ENCODE measurements at places on chromosomes 11 and 22. TPM values are rescaled to one million over a fixed set of nuclear protein-coding genes. Genes with fewer than 3 reads are reported as not detected.

- H3K4me1 ChIP-seq: no peaks in the 10 kb centered on the region
- peak within 1 kb of the TSS; percentile 47 for H3K27ac ChIP-seq
- peak within 1 kb of the TSS; percentile 48 for H3K4me3 ChIP-seq
- H3K36me3 ChIP-seq: no peaks in the 10 kb centered on the region
Observed at GRCh38 chr22:39456522-39457197, at the start of gene MGAT3. Gene MGAT3 (plus strand): TSS chr22:39457012. CDS start chr22:39487348, 30,336 bp downstream.

- H3K36me3 ChIP-seq: no peaks in the 10 kb centered on the region
- no peak overlapping the region for H3K27ac ChIP-seq
- H3K4me3 ChIP-seq: no peak overlapping the region
- H3K27me3 ChIP-seq: no peaks in the 10 kb centered on the region
Observed at GRCh38 chr11:98587884-98588283, 432.9 kb upstream of the CNTN5 start.

DNA sequence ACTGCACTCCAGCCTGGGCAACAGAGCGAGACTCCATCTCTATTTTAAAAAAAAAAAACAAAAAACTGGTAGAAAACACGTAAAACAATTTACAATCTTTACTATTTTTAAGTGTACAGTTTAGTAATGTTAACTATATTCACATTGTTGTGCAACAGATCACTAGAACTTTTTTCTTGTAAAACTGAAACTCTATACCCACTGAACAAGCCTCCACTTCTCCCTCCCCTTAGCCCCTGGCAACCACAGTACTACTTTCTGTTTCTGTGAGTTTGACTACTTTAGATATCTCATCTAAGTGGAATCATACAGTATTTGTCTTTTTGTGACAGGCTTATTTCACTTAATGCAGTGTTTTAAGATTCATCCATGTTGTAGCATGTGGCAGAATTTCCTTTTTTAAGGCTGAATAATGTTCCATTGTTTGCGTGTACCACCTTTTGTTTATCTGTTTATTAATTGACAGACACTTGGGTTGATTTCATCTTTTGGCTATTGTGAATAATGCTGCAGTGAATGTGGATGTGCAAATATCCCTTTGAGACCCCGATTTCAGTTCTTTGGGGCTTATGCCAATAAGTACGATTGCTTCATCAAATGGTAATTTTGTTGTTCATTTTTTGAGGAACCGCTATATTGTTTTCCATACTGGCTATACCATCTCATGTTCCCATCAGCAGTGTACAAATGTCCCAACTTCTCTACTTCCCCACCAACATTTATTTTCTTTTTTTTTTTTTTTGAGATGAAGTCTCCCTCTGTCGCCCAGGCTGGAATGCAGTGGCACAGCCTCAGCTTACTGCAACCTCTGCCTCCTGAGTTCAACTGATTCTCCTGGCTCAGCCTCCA lies 11.0 kb downstream of the DDB2 start:
- no peak for DNase-seq
- H3K27me3 ChIP-seq: no peaks in the 10 kb centered on the region
- H3K4me3 ChIP-seq: no peak overlapping the region
- H3K4me1 ChIP-seq: no peaks in the 10 kb centered on the region
- H3K27ac ChIP-seq: no peak overlapping the region

- H3K36me3 ChIP-seq: no peaks in the 10 kb centered on the region
- H3K4me3 ChIP-seq: no peak overlapping the region
- no peaks in the 10 kb centered on the region for H3K4me1 ChIP-seq
- no peaks in the 10 kb centered on the region for H3K27me3 ChIP-seq
- H3K27ac ChIP-seq: no peak overlapping the region
Observed at GRCh38 chr11:29153078-29153477, 863.8 kb downstream of the KCNA4 start.

DNA sequence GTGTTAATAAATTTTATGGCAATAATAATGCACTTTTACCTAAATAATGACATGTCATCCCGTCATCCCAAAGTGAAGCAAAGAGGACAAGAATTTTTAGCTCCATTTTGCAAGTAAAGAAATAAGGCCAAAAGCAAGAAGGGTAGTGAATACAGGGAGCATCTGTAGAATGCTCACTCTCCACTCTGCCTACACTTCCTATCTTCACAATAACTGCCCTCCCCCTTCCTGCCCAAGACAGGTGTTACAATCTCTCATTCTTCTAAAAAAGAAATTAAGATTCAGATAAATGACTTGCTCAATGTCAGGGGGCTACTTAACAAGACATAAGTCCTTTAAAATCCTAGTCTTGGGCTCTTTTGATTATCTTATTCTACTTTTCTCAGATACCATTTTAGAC lies 8.9 kb downstream of the RDX start:
- DNase-seq: no peak
- no peaks in the 10 kb centered on the region for H3K36me3 ChIP-seq
- no peak overlapping the region for H3K27ac ChIP-seq
- peaks cover 23% of the 10 kb centered on the region for H3K4me1 ChIP-seq
- no peaks in the 10 kb centered on the region for H3K27me3 ChIP-seq

DNA sequence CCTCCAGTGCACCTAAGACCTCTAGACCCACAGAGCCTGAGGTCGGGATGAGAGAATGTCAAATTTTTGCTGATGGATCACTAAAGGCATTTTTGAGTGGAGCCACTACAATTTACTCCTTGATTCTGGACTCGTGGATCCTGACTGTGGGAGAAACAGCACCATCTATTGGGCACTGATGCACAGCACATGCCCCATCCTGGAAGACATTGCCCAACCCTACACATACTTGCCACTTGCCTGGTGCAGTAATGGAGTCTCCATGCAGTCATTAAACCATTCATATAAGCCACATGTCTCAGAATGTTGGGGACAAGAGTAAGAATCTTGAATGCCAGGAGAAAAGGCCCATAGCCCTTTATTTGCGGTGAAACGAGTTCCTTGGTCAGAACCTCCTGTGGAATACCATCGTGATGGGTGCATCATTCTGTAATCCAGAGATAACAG lies 103.9 kb downstream of the GGTLC2 start:
- no peaks in the 10 kb centered on the region for H3K4me1 ChIP-seq
- H3K27ac ChIP-seq: no peak overlapping the region
- no peak overlapping the region for H3K4me3 ChIP-seq
- no peaks in the 10 kb centered on the region for H3K36me3 ChIP-seq
- no peaks in the 10 kb centered on the region for H3K27me3 ChIP-seq
- no peak for DNase-seq

GRCh38 chr11:102836290-102836875 lies 7.0 kb downstream of the MMP3 start:
- no peaks in the 10 kb centered on the region for H3K4me1 ChIP-seq
- no peak overlapping the region for H3K4me3 ChIP-seq
- H3K36me3 ChIP-seq: no peaks in the 10 kb centered on the region
- H3K27me3 ChIP-seq: no peaks in the 10 kb centered on the region
- no peak overlapping the region for H3K27ac ChIP-seq

DNA sequence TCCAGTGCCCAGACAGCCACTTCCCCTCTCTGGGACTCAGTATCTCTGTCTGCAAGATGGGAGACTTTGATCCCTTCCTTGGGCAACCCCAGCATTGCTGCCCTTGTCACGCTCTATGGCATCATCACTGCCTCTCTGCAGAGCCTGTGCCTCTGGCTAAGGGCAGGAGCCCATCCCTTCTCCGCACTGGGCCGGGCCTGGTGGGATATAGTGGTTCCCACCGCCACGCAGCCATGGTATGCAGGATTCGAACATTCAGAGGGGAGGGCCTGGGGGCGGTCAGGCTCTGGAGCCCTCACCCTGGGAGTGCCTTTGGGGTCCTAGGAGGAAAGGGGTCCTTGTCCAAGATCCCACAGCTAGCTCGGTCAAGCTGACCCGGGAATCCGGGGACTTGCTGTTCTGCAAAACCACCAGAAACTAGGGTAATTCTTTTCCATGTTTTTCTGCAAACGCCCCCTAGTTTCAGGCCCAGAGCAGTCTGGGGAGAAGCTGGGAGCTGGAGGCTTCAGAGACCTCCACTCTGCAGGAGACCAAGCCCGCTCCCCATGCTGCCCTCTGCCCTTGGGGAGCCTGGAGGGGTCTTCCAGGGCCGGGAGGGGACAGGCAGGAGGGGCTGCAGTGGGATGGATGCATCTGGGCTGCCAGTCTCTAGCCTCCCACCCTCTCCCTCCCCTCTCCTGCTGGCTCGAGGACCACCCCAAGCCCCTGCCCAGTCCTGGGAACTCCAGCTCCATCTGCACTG lies 24.4 kb upstream of the CBX7 start:
- no peak overlapping the region for H3K4me3 ChIP-seq
- no peaks in the 10 kb centered on the region for H3K27me3 ChIP-seq
- no peaks in the 10 kb centered on the region for H3K36me3 ChIP-seq
- H3K27ac ChIP-seq: peak overlapping the region; percentile 92

DNA sequence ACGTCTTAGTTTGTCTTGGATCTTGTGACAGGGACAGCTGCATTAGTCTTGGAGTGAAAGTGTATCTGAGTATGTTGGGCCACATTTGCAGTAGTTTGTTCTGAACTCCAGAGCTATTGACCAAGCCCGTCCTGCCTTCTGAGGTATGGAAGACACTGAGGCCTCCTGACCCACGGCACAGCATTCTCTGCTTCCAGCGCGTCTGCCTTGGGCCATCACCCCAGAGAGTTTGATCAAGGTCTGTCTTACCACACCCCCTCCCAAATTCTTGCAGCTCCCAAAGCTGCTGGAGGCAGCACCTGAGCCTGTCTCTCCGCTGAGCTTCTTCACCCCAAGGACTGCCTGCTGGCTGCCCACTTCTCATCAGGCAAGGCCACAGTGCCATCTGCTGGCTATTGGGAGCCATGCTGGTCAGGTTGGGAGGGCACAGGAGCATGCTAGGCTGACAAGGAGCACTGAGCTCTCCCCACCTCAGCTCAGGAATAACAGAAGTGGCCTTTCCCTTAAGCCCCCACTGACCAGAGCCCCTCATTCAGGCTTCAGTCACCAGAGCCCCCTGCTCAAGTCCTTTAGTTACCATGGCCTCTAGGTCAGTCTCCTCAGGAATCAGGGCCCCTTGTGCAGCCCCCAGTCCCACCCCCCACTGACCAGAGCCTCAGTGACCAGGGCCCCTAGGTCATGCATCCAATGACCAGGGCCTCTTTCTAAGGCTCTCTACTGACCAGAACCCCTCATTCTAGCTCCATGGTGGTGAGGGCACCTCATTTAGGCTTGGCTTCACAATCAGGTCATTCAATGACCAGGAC lies 27.2 kb upstream of the SMPD1 start:
- no peaks in the 10 kb centered on the region for H3K27me3 ChIP-seq
- H3K27ac ChIP-seq: no peak overlapping the region
- no peak overlapping the region for H3K4me3 ChIP-seq
- H3K4me1 ChIP-seq: no peaks in the 10 kb centered on the region
- DNase-seq: peak; percentile 87
- H3K36me3 ChIP-seq: no peaks in the 10 kb centered on the region

DNA sequence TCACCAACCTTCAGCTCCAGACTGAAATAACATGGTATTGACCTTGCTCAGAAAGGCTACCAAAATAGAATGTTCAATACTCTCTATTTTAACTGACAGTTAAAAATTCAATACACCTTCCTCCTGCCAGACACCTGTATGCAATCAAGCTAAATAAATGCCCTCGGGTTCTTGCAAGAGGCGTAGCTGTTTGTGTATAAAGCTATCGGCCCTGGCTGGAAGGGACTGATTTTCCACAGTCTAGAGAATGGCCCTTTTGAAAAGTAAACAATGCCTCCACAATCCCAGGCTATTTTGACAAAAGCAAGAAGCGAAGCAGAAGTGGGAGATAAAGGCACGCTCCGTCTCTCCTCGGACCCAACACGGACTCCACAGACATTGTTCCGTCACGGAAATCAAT lies 791.2 kb downstream of the BRD1 start:
- DNase-seq: no peak
- H3K27me3 ChIP-seq: peaks cover 9% of the 10 kb centered on the region
- no peak overlapping the region for H3K4me3 ChIP-seq
- H3K36me3 ChIP-seq: no peaks in the 10 kb centered on the region

GRCh38 chr11:35158701-35159510 lies 19.9 kb downstream of the CD44 start:
- peak overlapping the region; percentile 68 for H3K27ac ChIP-seq
- DNase-seq: no peak
- H3K4me3 ChIP-seq: no peak overlapping the region

DNA sequence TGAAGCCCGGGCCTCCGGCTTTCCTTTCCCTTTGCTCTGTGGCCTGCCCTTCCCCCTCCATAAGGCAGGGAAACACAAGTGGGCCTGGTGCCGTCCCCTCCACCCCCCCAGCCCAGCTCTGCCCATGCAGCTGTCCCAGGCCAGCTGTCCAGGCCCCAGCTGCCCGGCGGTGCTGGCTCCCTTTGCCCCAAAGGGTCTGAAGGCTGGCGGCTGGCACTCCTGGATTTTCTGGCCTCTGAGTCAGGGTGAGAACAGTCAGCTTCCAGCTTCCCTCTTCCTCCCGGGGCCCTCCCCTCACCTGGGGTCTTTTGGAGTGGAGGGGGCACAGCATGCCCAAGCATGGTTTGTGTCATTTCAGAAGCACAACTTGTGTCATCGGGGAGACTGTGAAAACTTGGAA lies 27.8 kb downstream of the CD82 start:
- no peak for DNase-seq
- H3K4me3 ChIP-seq: no peak overlapping the region
- peak overlapping the region; percentile 65 for H3K27ac ChIP-seq

GRCh38 chr11:118082880-118083552 lies 3.7 kb downstream of the SMIM35 start:
- peaks cover 10% of the 10 kb centered on the region for H3K4me1 ChIP-seq
- H3K36me3 ChIP-seq: no peaks in the 10 kb centered on the region
- DNase-seq: no peak
- peaks cover 4% of the 10 kb centered on the region for H3K27me3 ChIP-seq
- H3K27ac ChIP-seq: no peak overlapping the region

- H3K4me3 ChIP-seq: no peak overlapping the region
- no peaks in the 10 kb centered on the region for H3K27me3 ChIP-seq
- no peak overlapping the region for H3K27ac ChIP-seq
- H3K4me1 ChIP-seq: no peaks in the 10 kb centered on the region
- H3K36me3 ChIP-seq: no peaks in the 10 kb centered on the region
Observed at GRCh38 chr11:23143022-23143421, 282.7 kb upstream of the CCDC179 start.

DNA sequence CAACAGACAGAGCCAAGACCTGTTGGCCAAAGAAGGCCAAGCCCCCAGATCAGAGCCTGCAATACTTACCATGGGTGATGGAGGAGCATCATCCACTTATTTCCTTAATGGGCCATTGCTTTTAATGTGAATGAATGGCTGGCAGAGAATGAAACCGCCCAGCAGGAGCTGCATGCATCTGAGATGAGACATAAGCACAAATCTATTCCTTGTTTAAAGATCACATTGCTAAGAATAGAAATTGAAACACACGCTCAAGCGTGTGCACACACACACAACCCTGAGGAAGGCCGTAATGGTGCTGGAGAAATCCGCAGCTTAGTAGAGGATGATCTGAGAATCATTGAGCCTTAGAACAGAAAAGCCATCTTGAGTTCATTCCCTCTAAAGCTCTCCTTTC lies 5.3 kb upstream of the RRAS2 start:
- no peaks in the 10 kb centered on the region for H3K36me3 ChIP-seq
- H3K27ac ChIP-seq: no peak overlapping the region
- no peak for DNase-seq
- no peaks in the 10 kb centered on the region for H3K4me1 ChIP-seq
- H3K27me3 ChIP-seq: no peaks in the 10 kb centered on the region

BLID gene
- not detected for total RNA-seq

THOC5 gene
- total RNA-seq: 43.0 TPM

CRYBB2 gene
- not detected for total RNA-seq

FGF3 gene
- total RNA-seq: not detected

WT1 gene
- total RNA-seq: 1.5 TPM

USP47 gene
- 48.1 TPM for total RNA-seq

BTG4 gene
- not detected for total RNA-seq

All from upper lobe of right lung (tissue), 1 donor.